ENCODE measurements at places on chromosomes 13 and 19.

GRCh38 chr13:26230703-26231102 lies 8.6 kb upstream of the RNF6 start:
- DNase-seq, result no peak

GRCh38 chr13:94880463-94880862 lies 168.1 kb upstream of the SOX21 start:
- DNase-seq, result no peak

DNA sequence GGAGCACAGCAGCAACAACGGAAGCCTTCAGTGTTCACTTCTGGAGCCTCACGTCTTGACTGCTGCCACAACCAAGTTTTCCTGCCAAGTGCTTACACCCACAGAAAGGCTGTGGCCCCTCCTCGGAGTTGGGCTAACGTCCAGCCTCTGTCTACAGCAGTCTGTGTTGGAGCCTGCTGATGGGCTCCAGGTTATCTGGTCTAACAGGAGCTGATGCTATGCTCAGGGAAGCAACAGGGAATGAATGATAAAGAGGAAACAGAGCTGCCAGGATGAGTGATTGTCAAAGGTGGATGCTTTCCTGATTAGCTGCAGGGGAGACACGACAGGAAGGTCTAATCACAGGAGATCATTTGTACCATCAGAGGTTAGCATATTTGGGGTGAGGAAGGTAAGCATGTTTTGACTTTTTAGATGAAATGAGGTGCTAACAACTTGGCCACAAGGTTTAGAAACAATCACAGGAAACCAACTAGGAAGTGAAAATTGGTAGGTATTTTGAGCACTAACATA lies 53.8 kb upstream of the RCBTB2 start:
- DNase-seq, result no peak

GRCh38 chr13:98915981-98916380 lies 61.9 kb downstream of the DOCK9 start:
- no peak for DNase-seq

DNA sequence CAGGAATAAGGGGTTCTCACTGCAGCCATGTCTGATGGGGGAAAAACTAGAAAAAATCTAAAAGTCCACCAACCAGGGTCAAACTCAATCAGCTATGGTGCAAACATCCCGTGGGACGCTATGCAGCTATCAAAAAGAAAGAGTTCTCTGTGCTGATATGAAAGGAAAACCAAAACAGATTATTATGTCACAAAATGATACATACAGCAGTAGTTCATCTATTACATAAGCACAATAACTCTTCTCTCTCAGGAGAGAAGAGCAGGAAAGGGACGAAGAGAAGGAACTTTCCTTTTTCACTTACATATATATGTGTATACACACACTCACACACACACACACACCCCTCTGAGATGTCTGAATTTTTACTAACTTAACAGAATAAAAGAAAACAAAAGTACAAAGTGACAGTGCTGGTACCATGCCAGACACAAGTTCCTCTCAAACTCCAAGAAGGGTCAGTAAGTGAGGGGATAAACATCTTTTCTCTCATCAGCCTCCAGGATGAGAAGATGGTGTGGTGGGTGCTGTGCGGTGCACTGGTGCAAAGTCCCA lies 2.9 kb upstream of the FKRP start:
- DNase-seq, result no peak

GRCh38 chr13:88932950-88933349 lies 1261.8 kb downstream of the SLITRK5 start:
- no peak for DNase-seq

GRCh38 chr13:29688193-29688592 lies 92.7 kb upstream of the SLC7A1 start:
- no peak for DNase-seq

DNA sequence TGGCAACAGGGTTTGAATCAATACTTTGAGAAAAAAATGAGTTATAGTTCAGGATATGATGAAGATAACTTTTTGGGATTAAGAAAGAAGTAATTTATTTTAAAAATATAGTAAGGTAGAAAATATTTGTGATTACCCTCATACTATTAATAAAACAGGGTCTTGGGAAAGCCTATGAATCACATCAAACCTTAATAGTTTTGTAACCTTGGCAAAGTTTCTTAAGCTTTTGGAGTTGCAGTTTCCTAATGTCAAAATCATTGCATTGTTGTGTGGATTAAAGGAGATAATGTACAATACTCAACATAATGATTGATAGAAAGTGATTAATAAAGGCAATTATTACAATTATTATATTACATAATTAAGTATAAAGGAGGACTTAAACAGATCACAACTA lies 149.0 kb downstream of the LMO7 start:
- no peak for DNase-seq

GRCh38 chr19:20964798-20965197 lies 41.7 kb downstream of the ZNF85 start:
- DNase-seq, result no peak

Data from T-helper 17 cell (primary cell).